KBM-7 (cell line): ENCODE measurements at places on chromosomes 5 and 9.
A peak's percentile ranks its signal among the peaks of the same experiment; 100 is the strongest.

GRCh38 chr9:131397100-131397790 is 3.4 kb downstream of the PRRC2B start:
- no peak for DNase-seq

DNA sequence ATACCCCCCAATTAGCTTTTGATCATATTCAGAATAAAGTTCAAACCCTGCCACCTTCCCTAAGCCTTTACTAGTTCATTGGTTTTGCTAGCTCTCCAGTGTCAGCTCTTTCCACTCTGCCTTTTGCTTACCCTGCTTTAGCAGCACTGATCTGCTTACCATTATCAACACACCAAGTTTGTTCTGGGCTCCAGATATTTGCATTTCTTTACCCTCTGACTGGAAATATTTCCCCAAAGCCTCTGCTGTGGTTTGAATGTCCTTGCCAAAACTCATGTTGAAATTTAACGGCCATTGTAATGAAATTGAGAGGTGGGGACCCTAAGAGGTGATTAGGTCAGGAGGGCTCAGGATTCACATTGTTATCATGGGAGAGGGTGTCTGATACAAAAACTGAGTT is 99.5 kb downstream of the GCNT1 start:
- DNase-seq = no peak

- DNase-seq = no peak
These were observed 333.8 kb downstream of the DMRT2 start for GRCh38 chr9:1383899-1384455.

DNA sequence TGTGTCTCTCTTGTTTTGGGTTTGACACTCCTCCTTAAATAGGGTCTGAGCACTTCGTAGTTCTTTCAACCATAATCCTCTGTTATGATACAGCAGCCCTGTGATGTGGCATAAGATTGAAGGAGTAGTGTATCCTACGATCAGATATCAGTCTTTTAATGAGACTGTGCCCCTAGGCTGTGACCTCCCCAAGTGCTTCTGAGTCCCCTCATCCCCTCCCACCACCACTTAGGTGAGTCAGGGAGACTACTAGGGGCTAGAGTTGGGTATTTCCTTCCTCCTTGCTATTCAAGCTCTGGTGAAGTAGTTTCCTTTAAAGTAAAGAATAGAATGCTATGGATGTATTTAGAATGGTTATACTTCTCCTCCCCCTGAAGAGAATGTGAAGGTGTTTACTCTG is 637.2 kb upstream of the GRAMD2B start:
- DNase-seq = no peak

DNA sequence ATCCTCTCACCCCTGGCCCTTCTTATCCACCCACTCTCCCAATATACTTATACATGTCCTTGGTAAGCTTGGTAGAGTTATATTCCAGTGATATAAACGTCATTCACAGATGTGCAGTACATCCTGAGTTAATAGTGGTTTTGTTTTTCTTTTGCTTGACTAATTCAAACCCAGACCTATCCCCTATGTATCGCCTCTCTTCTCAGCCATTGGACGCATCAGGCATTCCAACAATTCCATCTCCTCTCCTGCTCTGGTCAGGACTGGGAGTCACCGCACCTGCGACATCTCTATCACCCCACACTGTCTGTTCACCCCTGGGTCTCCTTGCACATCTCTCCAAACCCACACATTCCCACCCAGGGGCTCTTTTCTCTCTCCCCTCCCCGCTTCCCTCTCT is 21.9 kb upstream of the IRX2 start:
- DNase-seq = no peak

DNA sequence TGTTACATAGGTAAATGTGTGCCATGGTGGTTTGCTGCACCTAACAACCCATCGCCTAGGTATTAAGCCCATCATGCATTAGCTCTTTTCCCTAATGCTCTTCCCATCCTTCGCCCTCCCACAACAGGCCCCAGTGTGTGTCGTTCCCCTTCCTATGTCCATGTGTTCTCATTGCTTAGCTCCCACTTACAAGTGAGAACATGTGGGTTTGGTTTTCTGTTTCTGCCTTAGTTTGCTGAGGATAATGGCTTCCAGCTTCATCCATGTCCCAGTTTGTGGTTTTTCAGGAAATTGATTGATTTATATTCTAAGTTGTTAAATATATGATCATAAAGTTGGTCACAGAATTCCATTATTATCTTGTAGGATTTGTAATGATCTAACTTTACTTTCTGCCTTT is 85.3 kb upstream of the CAST start:
- no peak for DNase-seq

GRCh38 chr9:83978992-83979811 is 813 bp downstream of the HNRNPK start:
- DNase-seq = peak; percentile 72
